ENCODE measurements at places on chromosomes 11 and 22.

DNA sequence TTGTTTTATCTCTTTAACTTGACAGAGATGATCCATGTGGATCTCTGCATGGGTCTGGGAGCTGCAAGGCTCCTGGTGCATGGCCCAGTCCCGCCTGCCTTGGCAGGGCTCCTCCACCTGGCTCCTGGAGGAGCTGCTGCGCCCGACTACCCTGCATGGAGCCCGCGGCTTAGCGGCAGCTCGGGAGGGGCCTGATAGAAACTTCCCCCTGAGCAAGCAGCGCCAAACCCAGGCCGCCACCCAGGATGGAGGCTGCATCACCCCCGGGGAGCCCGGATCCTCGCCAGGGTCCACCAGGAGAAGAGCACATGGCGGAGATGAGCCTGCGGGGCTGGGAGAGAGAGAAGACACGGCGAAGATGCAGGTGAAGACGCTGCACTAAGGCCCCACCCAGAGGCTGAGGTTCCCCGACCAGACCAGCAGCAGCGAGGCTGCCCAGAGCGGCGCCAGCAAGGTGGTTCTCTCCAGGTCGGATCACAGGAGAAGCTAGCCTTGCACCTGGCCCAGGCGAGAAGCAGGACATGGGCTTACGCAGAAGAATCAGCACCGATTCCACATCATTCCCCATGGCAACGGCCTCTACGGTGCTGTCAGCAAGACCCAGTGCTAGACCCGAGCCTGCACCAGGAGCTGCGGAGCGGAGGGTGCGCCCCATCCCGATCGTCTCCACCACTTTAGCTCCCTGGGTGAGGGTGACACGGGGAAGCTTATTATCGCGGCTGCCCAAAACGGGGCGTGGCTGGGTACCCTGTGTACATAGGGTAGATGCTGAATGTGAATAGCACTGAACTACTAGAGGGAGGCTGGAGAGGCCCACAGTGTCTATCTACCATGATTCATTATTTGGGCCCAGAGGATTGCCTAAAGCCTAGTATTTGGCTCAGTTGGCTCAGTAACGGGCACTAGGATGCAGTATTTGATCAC is 41.3 kb upstream of the VPREB1 start:
- DNase-seq, result no peak

DNA sequence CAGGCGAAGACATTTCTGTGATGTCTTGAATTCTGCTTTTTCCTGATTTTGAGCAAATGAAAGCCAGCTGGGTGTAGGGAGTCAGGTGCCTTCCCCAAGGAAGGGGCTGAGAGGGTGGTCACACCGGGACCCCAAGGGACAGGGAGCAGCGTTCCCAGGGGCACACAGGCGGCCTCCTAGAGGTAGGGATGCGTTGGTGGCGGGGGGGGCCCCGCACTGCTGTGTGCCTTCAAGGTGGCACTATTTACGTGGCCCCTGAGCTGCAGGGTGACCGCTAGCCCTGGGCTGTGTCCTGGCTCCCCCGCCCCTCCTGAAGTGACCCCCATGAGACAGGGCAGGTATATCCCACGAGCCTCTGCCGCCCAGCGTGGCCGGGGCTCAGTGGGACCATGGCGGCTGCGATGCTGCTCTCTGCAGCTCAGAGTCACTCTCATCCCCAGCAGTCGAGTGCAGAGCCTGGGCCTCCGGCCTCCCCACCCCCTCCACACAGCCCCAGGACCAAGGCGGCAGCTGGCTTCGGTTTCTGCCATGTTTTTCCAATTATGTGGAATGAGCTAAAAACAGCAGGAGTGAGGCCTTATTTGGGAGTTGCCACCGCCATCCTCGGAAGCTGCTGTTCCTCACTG is 60.9 kb downstream of the LRP5 start:
- no peak for DNase-seq

DNA sequence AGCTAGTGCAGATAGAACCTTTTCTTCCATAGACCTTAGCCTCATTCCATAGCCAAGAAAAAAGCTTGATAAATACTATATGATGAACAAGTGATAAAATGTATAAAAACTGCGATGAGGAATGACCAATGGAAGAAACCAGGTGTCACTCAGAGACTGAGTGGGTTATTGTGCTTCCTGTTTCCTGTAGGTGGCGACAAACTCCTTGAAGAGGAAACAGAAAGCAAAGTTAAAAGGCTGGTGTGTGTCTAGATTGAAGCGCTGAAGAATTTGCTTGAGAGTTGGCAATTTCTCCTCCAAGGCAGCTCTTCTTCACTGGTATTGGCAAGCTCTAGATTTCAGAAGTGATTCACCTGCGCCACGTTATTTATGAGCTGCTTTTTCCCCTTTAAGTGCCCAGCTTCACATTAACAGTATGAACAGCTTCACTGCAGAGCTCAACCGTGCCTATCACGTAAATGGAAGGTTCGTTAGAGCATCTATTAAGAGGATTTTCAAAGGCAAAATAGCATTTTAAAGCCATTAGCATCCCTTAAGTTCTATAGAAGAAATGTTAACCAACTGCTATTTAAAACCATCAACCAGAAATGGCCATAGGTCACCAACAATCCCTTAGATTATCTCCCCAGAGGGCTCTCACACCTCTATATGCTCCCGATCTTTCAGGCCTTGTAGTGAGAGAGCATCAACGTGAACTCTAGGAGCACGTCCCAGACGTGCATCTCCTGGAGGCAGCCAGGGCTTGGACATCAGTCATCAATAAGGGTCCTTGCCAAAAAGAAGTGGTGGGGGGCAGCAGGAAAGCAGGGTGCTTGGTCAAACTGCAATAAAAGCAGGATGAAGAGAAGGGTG is 179.4 kb downstream of the CADM1 start:
- peak; percentile 8 for DNase-seq

DNA sequence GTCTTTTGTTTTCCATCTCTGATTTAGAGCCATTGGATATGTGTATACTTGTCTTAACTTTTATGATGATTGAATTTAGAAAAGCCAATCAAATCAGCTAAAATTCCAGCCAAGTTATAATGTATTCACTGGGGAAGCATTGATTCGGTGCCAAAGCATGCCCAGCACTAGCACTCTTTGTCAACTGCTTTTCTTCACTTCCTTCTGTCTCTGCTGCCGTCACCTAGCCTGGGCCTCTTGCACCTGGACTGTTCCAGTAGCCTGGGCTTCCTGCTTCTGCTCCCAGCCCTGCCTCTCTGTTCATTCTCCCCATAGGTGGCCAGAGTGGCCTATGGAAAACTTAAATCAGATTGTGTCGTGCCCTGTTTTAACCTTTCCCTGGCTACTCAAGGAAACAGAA is 80.7 kb downstream of the NAV2 start:
- DNase-seq, result no peak

DNA sequence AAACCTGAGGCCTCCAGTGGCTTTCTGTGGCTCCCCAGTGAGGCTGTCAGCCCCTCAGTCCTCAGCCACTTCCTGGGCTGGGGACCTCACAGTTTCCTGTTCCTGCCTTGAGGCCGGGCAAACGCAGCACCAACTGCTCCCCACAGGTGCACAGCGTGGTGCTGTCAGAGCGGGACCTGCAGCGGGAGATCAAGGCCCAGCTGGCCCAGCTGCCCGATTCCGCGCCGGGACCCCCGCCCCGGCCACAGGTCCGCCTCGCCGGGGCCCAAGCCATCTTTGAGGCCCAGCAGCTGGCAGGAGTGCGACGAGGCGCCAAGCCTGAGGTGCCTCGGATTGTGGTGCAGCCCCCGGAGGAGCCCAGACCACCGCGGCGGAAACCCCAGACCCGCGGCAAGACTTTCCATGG is 5.4 kb downstream of the TBC1D10C start:
- no peak for DNase-seq

- DNase-seq, result no peak
These were observed 69.8 kb upstream of the PRODH start for GRCh38 chr22:19005905-19006304.

- no peak for DNase-seq
These were observed 50.0 kb downstream of the RBX1 start for GRCh38 chr22:41000941-41001721.

DNA sequence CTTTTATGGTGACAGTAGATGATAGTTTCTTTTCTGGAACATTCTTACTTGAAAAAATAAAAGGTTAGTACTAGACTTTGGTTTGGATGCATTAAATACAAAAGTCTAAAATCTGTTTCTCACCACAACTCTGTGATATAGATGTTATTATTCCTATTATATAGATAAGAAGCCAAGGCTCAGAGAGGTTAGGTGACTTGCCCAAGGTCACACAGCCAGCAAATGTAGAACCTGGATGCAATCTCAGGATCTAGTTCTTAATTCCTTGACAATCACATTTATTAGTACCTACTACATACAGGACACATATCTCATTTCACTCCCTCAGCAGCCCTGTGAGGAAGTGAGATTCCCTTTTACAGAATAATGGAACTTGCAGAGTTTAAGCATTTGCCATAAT is 26.3 kb upstream of the SMCO4 start:
- no peak for DNase-seq

DNA sequence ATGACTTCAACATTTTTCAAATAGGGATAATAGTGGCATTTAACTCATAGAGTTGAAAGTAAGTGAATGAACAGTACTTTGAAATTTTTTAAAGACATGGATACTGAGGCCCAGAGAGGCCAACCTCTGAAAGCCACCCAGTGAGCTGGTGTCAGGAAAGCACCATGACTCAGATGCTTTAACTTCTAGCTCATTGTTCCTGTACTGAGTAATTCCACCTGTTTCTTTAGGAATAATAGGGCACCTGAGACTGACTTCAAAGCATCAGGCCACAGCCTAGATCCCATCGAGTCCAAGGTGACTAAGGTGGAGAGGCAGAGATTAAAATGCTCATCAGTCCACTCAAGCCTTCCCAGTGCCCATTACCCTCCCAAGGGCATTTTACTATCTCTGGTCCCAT is 491.8 kb upstream of the TENM4 start:
- DNase-seq, result no peak

DNA sequence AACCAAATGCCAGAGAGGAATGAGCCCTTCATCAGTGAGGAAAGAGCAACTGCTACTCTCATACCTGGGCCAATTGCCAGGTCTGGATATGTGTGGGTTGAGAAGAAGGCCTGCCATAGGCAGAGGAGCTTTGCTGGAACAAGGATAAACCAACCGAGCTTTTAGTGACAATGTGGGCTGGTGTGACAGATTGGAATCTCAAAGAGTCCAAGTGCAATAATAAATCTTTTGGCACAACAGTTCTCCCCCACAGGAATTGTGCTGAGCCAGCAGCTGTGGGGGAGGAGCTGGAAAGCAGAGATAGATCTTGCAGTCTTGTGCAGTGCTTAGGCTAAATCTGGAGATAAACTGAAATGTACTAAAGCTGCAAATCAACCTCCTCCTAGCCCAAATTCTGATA is 79.4 kb upstream of the ISX start:
- no peak for DNase-seq

DNA sequence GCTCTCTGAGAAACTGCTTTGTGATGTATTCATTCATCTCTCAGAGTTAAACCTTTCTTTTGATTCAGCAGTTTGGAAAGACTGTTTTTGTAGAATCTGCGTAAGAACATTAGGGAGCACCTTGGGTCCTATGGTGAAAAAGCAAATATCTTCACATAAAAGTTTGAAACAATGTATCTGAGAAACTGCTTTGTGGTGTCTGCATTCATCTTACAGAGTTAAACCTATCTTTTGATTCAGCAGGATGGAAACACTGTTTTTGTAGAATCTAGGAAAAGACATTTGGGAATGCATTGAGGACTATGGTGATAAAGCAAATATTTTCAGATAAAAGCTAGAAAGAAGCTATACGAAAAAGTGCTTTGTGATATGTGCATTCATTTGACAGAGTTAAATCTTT is 361.3 kb downstream of the OR4C45 start:
- DNase-seq, result no peak

GRCh38 chr11:69627551-69627950 is 13.4 kb upstream of the CCND1 start:
- DNase-seq, result no peak

All from frontal cortex (tissue), 4 donors.